ENCODE measurements at places on chromosomes 13 and 19.

DNA sequence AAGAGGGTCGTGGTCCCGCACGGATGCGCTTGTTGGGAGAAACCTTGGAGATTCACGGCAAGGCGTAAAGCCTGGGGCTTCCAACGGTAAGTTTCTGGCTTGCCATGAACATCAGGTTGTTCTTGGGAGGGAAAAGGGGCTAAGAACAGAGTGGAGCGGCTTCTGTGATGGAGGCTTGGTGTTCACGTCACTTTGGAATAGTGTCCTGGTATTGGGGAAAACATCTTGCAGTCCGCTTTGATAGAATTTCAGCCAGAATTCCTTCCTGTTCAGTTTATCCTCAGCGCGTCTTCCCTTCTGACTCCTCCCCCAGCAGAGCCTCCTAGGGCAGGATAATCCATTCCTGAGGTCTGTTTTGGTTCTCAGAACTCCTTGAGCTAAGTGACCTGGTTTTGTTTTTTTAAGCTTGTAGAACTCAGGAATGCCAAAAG, 2.0 kb downstream of the KCTD15 start:
- no peak for DNase-seq

GRCh38 chr13:44899967-44900366, 89.3 kb downstream of the NUFIP1 start:
- DNase-seq = no peak

GRCh38 chr19:7833225-7834099, 3.4 kb downstream of the EVI5L start:
- no peak for DNase-seq

DNA sequence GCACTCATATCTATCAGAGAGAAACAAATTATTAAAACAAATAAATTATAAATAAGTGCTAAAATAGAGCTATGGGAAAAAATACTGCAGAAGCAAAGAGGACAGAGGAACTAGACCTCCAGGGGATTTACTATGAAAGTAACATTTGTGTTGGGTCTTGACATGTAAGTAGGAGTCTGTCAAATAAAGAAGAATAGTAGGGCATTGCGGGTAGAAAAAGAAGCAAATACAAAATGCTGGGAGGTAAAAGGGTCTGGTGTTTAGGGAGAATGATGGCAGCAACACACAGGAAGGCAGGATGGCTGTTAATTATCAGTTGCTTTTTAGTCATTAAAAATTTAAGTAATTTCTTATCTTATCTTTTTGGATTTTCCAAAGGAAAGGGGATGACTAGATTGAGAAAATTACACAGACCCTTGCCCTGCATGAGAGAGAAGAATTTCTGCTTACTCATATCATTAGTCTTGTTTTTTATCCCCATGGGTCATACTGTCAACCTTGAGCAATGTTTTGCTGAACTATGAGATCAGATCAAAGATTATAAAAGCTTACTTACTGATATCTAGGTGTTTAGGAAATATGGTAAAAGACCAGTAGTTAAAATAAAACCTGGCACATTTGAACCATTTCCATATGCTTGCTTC, 472.7 kb downstream of the DIAPH3 start:
- DNase-seq = no peak

DNA sequence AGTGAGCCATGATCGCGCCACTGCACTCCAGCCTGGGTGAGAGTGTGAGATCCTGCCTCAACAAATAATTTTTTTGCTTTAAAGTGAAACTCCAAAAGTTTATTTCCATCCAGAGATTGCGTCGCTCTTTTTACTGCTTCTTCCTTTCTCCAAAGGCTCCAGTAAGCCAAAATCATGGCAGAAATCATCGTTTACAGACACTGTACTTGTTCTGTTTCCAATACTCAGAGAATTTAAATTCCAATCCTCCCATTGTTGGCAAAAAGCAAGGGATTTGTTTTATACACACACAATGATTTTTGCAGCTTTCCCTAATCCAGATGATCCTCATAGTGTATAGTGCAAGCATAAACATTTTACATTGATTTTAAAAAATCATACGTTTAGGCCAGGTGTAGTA, 15.3 kb downstream of the FBXO27 start:
- DNase-seq = no peak

DNA sequence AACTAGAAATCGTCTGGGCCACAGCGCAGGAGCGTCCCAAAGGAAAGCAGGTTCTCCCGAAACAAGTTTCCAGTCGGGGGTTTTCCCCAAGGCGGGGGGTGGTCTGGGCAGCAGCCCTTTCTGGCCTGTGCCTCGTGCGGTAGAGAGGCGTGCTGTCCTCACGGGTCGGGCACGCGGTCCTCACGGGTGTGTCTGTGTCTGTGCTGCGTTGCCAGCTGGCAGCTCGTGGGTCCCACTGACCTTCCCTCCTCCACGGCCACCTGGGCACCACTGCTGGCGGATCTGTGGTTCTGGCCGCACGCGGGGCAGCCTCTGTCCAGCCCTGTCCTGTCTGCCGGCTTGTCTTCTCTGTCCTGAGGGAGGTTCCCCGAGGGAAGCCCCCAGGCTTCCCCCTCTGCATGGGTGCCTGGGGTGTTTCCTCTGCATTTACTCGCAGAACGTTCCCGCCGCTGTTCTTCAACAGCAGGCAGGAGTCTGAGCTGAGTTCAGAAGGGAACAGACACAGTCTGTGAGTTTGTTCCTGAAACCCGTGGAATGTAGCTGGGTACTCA, 98.2 kb upstream of the MCF2L start:
- DNase-seq = no peak

GRCh38 chr19:30235946-30236345, 136.2 kb upstream of the ZNF536 start:
- DNase-seq = no peak

DNA sequence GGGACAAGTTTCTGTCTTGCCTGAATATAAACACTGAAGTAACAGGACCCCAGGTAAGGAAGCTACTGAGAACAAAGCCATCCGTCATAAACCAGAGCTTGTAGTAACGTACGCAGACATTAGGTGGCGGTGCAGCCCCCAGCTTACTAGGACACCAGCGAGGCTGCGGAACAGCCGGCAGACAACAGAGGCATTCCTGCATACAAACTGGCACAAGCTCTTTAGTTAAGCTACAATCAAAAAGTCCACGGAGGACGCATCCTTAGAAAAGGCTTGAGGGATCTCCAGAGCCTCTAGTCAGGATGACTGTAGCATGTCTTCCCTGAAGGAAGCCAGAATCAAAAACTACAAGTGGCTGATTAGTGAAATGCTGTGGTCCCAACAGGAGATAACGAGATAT, 26.2 kb downstream of the ZNF160 start:
- DNase-seq = peak; percentile 4

DNA sequence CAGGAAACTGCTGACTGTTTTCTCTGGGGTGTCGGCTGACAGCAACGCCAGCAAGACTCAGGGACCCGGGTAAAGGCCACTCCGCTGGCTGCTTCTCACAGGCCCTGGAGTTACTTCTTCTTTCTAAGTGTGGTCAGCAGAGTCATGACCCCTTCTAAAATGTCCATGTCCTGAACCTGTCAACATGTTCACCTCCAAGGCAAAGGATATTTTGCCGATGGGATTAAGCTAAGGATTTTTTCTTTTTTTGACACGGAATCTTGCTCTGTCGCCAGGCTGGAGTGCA, 7.9 kb downstream of the PEX11G start:
- DNase-seq = no peak

GRCh38 chr19:13010992-13011652, 15.8 kb downstream of the NFIX start:
- DNase-seq = no peak

GRCh38 chr19:6062961-6063575, 47.2 kb downstream of the RFX2 start:
- no peak for DNase-seq

DNA sequence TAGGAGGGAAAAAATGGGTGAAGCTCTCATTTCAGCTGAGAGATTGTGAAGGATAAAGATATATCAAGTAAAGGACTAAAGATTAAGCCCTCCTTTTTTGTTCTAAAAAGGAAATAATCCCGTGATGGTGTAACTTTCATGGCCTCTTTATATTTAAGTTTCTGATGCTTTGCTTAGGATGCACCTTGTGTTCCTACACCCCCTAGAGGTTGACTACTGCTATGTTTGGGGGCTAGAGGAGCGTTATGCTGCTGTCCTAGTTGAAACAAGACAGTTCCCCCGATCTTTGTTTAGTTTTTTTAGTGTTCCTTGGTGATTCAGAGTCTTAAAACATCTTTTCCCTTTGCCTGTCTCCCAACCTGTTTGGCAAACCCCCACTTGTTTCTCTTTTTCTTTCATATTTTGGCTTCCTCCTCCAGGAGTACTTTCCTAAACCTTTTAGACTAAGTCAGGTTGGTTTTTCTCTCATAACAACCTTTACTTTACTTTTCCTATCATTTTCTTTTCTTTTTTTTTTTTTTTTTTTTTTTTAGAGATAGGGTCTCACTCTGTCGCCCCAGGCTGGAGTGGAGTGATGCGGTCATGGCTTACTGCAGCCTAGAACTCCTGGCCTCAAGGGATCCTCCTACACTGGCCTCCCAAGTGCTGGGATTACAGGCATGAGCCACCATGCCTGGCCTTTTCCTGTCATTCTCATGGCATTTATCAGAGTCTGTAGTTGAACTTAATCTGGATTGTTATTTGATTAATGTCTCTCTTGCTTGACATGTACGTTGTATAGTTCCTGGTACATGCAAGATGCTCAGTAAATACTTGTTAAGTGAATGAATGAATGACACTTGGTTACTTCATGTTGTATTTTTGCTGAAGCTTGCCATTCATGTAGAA, 2.8 kb downstream of the UBA2 start:
- peak; percentile 48 for DNase-seq
